Keratinocyte (primary cell): ENCODE measurements at places on chromosomes 6 and 20.

DNA sequence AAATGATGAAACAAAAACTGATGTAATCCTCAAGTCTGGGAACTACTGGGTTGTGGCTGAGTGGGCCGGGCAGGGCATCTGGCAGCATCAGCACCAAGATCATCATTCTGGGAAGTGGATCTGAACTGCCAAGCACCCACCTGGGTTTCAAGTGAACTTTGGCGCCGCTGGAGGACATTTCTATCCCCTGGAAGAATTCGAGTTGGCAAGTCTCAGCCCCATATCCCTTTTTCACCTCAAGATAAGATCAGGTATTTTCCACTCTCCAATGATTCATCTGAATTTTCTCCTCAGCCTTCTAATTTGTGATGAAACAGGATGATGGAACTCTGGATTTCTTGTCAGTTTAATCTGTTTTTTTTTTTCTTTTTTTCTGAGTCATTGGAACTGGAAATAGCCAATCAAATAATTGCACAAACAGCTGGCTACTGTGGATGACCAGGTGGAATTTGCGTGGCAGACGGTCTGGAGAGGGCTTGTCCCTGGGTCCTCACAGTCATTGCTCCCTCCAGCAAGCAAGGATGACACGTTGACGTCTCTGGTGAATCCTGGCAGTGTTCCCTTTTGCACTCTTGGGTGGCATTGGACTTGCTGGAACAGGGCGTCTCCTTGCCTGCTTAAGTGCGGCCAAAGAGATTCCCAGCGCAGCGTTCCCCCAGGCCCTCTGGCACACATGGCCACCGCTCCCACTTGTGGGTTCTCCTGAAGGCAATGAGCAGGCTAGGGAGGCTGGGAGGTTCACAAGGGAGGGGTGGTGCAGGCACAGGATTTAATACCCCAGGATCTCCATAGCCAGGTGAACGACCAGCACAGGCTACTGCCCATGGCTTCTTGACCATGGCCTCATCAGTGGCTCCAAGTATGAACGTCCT lies 80.4 kb downstream of the DHX35 start:
- peaks cover 12% of the 10 kb centered on the region for H3K4me1 ChIP-seq
- DNase-seq: peak; percentile 40
- peak overlapping the region; percentile 50 for H3K27ac ChIP-seq
- no peaks in the 10 kb centered on the region for H3K27me3 ChIP-seq

DNA sequence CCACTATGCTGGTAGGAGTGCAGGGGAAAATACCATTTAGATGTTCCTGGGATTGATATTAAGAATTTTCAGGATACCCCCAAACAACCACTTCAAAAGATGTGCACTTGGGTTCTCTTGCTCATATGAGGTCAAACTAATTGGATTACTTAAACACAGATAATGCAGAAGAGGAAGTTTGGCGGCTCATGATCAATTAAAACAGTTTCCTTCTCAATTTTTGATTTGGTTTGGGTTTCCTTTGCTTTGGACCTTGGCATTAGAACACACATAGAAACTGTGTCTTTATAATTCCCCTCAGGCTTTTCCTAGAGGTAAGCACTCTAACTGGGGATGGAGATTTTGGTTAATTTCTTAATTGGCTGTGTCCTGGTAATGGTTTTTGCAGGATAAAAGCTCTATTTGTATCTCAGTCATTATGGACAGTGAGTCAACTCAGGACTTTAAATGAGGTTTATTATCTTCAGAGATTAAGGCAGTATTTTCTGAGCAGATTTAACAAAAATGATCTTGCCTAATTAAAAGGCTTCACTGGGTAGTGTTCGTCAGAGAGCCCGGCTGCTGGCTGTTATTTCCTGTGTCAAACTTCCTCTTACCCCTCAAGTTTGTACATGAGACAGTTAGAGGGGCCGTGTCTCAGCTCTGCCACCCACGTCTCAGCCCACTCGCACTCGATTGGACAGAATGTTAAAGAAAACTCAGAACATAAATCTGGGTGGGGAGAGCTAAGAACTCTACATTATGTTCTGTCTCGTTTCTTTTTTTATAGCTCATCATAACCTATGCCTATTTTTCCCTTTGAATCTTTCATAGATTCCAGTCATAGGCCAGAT lies 50.3 kb upstream of the PREP start:
- no peak for DNase-seq
- H3K4me1 ChIP-seq: no peaks in the 10 kb centered on the region
- no peak overlapping the region for H3K4me3 ChIP-seq
- H3K27ac ChIP-seq: no peak overlapping the region
- no peaks in the 10 kb centered on the region for H3K27me3 ChIP-seq

- H3K27ac ChIP-seq: no peak overlapping the region
- no peaks in the 10 kb centered on the region for H3K27me3 ChIP-seq
- H3K36me3 ChIP-seq: no peaks in the 10 kb centered on the region
- H3K4me3 ChIP-seq: no peak overlapping the region
- H3K4me1 ChIP-seq: no peaks in the 10 kb centered on the region
Observed at GRCh38 chr6:76004202-76004601, 68.3 kb downstream of the IMPG1 start.

DNA sequence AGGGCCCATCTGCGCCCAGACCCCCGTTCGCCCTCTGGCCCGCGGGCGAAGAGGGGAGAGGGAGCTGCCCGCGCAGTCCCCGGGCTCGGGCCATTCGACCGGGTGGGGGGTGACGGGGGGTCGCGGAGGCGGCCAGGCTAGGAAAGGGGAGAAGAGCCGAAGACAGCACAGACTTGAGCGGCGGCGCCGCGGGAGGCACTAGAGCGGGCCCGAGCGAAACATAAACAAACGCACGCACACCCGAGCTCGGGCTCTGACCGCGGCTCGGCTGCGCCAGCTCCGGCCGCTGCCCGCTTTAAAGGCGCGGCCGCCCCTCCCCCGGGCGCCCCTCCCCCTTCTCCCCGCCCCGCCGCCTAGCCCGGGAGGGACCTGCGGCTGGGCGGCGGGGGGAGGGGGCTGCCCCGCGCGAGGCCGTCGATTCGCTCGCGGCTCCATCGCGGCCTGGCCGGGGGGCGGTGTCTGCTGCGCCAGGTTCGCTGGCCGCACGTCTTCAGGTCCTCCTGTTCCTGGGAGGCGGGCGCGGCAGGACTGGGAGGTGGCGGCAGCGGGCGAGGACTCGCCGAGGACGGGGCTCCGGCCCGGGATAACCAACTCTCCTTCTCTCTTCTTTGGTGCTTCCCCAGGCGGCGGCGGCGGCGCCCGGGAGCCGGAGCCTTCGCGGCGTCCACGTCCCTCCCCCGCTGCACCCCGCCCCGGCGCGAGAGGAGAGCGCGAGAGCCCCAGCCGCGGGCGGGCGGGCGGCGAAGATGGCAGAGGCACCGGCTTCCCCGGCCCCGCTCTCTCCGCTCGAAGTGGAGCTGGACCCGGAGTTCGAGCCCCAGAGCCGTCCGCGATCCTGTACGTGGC lies at the start of gene FOXO3:
Gene FOXO3 (plus strand): TSS at position 455 of the 846 bp plus-strand sequence. CDS start 292 bp downstream, at position 747.
- H3K4me3 ChIP-seq: peak within 1 kb of the TSS; percentile 95
- DNase-seq: no peak
- H3K36me3 ChIP-seq: no peaks in the 10 kb centered on the region
- H3K27ac ChIP-seq: peak within 1 kb of the TSS; percentile 89

GRCh38 chr20:37165031-37165430 lies 14.1 kb upstream of the RPN2 start:
- no peaks in the 10 kb centered on the region for H3K4me1 ChIP-seq
- H3K4me3 ChIP-seq: no peak overlapping the region
- H3K36me3 ChIP-seq: no peaks in the 10 kb centered on the region

DNA sequence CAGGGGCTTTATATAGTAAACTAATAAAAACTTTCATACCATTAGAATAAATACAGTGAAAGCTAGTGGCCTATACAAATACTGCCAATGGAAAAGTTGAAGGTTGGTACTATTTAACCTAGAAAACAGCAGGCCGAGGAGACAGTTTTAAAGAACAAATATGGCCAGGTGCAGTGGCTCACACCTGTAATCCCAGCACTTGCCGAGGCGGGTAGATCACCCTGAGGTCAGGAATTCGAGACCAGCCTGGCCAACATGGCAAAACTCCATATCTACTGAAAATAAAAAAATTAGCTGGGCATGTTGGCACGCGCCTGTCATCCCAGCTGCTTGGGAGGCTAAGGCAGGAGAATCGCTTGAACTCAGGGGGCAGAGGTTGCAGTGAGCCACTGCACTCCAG lies 24.8 kb downstream of the GLYATL3 start:
- no peak overlapping the region for H3K27ac ChIP-seq
- H3K4me3 ChIP-seq: no peak overlapping the region
- H3K36me3 ChIP-seq: no peaks in the 10 kb centered on the region
- DNase-seq: no peak
- peaks cover 17% of the 10 kb centered on the region for H3K4me1 ChIP-seq
- no peaks in the 10 kb centered on the region for H3K27me3 ChIP-seq

DNA sequence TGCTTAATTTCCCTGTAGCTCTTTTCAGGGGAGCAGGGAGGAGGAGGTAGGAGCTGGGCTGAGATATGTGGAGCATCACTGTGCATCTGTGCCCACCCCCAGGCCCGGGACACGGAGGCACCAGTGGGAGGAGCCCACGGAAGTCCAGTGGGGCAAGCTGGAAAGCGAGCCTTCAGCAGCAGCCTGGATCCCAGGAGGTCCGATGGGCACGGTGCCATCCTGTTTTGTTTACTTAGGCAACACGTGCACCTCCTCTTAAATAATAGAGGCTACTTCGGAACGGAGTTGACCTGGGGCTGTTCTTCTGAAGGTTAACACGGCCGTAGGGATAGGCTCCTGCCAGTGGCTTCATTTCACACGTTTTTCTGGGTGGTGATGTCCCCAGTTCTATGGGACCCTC lies 51.6 kb downstream of the CDH4 start:
- H3K4me1 ChIP-seq: peaks cover 10% of the 10 kb centered on the region
- H3K27me3 ChIP-seq: no peaks in the 10 kb centered on the region
- H3K4me3 ChIP-seq: no peak overlapping the region
- no peak overlapping the region for H3K27ac ChIP-seq

- H3K4me1 ChIP-seq: peaks cover 2% of the 10 kb centered on the region
Observed at GRCh38 chr6:14897831-14898230, 348.0 kb upstream of the JARID2 start.

- H3K27me3 ChIP-seq: no peaks in the 10 kb centered on the region
- DNase-seq: no peak
- H3K4me3 ChIP-seq: no peak overlapping the region
Observed at GRCh38 chr20:38854654-38855066, 49.2 kb downstream of the PPP1R16B start.

DNA sequence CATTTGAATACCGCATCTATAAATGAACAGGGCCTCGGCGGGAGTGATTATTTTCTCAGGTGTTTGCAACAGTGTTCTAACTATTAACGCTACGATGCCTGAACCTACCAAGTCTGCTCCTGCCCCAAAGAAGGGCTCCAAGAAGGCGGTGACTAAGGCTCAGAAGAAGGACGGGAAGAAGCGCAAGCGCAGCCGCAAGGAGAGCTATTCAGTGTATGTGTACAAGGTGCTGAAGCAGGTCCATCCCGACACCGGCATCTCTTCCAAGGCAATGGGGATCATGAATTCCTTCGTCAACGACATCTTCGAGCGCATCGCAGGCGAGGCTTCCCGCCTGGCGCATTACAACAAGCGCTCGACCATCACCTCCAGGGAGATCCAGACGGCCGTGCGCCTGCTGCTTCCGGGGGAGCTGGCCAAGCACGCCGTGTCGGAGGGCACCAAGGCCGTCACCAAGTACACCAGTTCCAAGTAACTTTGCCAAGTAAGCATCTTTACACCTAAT lies 70.9 kb downstream of the HFE start:
- peaks cover 19% of the 10 kb centered on the region for H3K4me1 ChIP-seq
- peak overlapping the region; percentile 96 for H3K27ac ChIP-seq

DNA sequence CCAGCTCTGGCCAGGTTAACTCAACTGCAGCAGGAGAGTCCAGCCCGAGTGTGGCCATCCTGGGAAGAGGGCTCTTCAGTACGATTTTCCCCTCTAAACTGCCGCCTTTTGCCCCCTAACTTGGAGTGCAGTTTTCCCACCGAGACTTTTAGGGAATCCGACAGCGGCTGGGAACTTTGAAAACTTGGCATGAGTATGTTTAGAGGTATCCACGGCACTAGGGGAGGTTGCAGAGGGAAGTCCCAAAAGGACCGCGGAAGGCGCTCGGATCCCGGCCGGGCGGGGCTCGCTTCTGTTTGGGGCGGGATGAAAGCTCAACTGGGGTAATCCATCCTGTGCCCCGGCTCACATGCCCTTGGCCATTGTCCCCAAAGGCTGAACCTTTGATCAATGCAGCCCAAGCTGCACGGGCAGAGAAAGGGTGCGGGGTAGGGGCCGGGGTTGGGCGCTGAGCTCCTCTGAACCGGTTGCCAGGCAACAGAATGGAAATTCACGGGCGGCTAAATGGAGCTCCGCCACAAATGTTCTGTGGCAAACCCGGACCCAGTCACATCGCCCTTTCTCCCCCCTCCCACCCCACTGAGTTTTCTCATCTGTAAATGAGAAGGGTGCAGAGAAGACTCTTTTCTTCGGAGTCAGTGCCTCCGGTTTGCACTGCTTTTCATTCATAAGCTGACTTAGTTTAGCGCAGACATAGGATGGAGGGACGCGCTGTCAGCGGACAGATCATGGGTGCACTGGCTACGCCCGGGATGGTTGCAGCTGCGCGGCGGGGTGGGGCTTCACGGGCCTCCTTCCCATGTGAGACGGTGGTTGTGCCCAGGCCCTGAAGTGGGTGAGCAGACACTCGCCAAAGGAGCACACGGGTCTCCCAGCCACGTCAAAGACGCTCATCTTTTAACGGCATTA lies 2.3 kb downstream of the BMP6 start:
- no peak overlapping the region for H3K4me3 ChIP-seq
- no peak overlapping the region for H3K27ac ChIP-seq
- peaks cover 25% of the 10 kb centered on the region for H3K4me1 ChIP-seq
- H3K36me3 ChIP-seq: no peaks in the 10 kb centered on the region

- H3K27me3 ChIP-seq: peaks cover 4% of the 10 kb centered on the region
- H3K36me3 ChIP-seq: no peaks in the 10 kb centered on the region
- no peak overlapping the region for H3K27ac ChIP-seq
- no peak overlapping the region for H3K4me3 ChIP-seq
- no peaks in the 10 kb centered on the region for H3K4me1 ChIP-seq
Observed at GRCh38 chr20:3701061-3701998, 11.1 kb downstream of the SIGLEC1 start.

GRCh38 chr20:21399005-21399475 lies 1.7 kb upstream of the NKX2-4 start:
- peaks cover 68% of the 10 kb centered on the region for H3K27me3 ChIP-seq
- no peak overlapping the region for H3K27ac ChIP-seq
- no peaks in the 10 kb centered on the region for H3K4me1 ChIP-seq
- no peak for DNase-seq
